ENCODE measurements at places on chromosomes 5 and 9. TPM values are rescaled to one million over a fixed set of nuclear protein-coding genes. Genes with fewer than 3 reads are reported as not detected.

Gene BTNL8
- not detected for total RNA-seq

Gene TERT
- not detected for total RNA-seq

Gene FAM169A
- total RNA-seq = under 0.01 TPM

Gene OBP2B
- not detected for total RNA-seq

Gene CLIC3
- total RNA-seq = 3.1 TPM

Gene SLC6A7
- total RNA-seq = not detected
